ELR (cell line): ENCODE measurements at places on chromosomes 11 and 22.

DNA sequence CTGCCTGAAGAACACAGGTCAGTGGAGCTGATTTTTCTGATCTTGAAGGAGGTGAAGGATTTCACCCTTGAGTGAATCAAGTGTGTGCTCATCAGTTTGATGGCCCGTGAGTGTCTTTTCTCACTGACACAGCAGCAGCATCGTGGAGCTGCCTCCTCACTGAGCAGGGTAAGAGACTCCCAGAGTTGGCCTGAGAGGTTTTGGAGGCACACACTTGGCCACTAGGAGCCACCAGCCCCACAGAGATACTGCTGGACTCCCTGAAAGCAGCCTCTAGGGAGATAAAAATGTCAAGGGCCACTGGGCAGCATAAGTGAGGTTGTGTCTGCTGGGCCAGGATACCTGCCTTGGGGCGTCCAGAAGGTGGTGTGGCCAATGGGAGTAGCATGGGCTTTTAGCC is 245.4 kb downstream of the GRIK4 start:
- no peak for DNase-seq

DNA sequence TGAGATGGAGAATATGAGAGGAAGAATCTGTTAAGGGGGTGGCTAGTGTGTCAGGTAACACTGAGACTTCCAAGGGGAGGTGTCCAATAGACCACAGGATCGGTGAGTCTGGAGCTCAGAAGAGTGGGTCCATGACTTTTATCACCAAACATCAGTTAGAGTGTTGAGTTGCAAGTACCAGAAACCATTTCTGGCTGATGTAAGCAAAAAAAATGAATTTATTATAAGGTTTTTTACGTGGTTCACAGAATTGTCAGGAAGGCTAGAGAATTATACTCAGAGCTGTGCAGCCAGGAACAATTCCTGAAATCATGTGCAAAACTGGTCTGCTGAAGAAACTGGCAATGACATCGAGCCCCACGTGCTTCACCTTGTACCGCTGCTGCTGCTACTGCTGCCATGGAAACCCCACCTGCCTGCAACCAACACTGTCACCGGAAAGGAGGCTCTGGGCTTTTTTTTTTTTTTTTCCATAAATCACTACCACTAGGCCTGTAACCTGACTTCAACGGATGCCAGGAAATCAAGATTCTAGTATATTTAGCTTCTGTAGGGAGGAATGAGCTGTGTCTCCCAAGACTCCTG is 16.6 kb upstream of the STK33 start:
- DNase-seq = no peak

DNA sequence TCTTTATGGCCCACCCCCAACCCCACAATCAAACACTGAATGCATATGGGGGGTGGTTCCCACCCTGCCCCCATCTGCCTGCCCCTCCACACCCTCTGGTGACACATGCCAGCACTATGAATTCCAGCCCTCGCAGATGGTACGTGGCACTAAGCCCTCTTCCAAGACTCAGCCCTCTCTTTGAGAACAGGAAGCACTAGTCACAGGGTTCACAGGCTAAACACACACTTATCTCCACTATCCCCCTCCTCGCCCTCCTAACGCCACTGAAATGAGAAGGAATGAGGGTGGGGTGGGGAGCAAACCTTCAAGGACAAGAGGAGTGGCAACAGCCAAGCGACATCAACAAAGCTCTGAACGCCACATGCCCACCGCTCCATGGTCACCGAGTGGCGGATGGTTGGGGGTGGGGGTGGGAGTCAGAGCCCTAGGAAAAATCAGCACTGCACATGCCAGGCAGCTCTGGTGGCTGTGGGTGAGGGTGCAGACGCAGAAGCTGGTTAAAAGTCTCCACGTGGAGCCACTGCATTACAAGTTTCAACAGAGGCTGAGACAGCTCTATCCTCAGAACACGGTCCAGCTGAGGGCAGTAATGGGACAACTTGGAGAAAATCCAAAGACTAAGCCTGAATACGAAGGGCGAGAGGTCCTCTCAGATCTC is 33.6 kb downstream of the TMEM184B start:
- peak; percentile 98 for DNase-seq

DNA sequence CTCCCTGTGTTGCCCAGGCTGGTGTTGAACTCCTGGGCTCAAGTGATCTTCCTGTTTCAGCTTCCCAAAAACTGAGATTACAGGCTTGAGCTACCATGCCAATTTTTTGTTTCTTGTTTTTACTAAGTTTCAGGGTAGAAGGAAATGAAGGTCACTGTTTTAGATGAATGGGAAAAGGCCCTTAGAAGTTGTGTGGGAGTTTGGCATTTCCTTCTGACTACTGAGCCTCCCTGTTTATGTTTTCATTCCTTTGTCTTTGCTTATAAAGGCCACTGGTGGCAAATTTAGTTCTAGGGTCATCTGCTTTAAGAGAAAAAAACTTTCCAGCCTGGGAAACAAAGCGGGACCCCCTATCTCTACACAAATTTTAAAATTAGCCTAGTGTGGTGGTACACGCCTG is 22.1 kb downstream of the SRPRA start:
- DNase-seq = no peak

DNA sequence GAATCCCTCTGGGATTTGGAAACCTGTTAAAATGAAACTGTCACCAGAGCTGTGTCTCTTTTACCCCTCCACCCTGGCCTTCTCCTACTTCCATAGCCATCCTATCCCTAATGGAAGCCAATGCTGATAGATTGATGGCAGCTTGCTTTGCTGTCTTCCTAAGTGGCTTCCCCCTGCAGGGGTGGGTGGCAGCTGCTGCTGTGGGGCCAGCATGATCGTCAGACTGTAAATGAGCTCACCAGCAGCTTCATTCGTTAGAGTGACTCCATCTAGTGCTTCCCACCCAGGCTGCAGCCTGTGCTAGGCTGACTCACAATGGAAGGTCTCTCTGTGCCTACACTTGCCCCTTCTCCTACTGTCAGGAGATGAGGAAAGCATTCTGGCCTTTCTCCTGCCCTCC is 311.0 kb downstream of the BUD13 start:
- peak; percentile 13 for DNase-seq

GRCh38 chr11:83951521-83951920 is 665.4 kb upstream of the CCDC90B start:
- no peak for DNase-seq

- peak; percentile 41 for DNase-seq
Measured at GRCh38 chr11:118530683-118531596, at the start of gene TMEM25. Gene TMEM25 (plus strand): TSS chr11:118531192. CDS start chr11:118531802, 610 bp downstream.

DNA sequence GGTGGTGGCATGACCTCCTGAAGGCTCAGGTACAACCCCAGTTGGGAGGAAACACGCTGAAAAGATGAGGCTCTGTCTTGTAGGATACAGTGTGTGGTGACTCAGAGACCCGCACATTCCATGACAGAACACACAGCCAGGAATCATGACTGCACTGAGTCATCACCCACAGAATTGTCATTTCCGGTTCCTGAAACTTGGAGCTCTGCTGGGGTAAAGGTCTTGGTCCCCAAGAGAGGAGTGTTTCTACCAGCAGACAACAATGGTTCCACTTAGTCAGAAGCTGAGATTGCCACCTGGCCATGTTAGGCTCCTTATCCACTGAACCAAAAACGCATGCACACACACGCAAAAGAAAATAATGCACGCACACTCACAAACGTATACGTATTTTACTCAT is 31.5 kb upstream of the CYB5R3 start:
- DNase-seq = peak; percentile 99

- peak; percentile 63 for DNase-seq
Measured at GRCh38 chr22:27405672-27406388, 395.7 kb downstream of the MN1 start.

GRCh38 chr11:114447892-114448291 is 8.6 kb downstream of the REXO2 start:
- no peak for DNase-seq

- peak; percentile 3 for DNase-seq
Measured at GRCh38 chr11:58125469-58125868, at the start of gene OR9I1. Gene OR9I1 (minus strand): TSS chr11:58125530. CDS start chr11:58119444, 6,086 bp downstream.

GRCh38 chr11:44822369-44822768 is 95.6 kb downstream of the TSPAN18 start:
- no peak for DNase-seq

DNA sequence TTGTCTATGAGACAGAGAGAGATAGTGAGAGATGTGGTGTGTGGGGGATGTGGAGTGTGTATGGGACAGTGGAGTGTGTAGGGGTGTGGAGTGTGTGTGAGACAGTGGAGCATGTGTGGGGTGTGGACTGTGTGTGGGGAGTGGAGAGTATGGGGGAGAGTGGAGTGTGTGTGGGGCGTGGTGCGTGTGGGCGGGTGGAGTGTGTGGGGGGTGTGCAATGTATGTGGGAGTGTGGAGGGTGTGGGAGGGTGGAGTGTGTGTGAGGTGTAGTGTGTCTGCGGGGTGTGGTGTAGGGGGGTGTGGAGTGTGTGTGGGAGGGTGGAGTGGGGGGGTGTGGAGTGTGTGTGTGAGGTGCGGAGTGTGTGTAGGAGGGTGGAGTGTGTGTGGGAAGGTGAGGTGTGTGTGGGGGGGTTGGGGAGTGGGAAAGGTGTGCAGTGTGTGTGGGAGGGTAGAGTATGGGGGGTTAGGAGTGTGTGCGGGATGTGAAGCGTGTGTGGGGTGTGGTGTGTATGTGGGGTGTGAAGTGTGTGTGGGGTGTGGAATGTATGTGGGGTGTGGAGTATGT is 356.9 kb downstream of the CADM1 start:
- DNase-seq = no peak
